ENCODE measurements at places on chromosomes 1 and 21. TPM values are rescaled to one million over a fixed set of nuclear protein-coding genes. Genes with fewer than 3 reads are reported as not detected.
A peak's percentile ranks its signal among the peaks of the same experiment; 100 is the strongest.

DNA sequence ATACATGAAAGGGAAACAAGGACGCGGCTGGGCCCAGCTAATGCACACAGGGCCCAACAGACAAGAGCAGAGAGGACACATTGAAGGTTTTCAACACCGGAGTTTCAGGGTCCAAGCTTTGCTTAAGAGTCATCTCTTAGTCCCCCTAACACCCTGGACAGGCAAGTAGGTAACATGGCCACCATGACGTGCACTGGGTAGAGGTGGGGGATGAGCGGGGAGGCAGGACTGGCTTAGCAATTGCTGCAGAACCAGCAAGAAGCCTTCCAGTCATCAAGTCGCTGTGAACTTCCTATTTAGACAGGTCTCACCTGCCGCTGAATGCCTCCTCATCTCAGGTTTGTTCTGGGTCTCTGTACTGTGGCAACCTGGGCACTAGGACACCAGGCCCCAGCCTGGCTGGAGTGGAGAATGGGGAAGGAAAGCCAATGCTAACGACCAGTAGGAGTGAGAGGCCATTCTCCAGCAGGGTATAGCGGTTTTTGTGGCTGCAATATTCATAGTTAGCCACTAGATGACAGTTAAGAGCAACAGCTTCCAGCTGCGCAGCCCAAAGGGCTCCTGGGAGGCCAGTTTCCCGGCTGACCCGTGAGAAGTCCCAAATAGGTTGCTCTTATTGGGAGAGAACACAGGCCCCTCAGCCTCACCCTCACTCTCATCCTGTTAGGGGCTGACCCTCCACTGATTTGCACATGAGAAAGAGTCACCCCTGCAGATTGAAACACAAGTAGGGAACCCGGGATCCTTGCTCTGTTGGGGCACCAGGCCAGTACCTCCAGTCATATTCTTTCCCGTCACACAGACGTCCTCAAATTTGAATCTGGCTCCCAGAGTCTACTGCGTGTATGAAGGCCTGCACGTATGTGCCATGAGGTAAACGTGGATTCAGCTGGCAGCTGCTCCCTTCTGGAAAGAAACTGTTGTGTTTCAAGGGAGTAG, 6.0 kb upstream of the PIGC start:
- peak; percentile 66 for ATAC-seq

DNA sequence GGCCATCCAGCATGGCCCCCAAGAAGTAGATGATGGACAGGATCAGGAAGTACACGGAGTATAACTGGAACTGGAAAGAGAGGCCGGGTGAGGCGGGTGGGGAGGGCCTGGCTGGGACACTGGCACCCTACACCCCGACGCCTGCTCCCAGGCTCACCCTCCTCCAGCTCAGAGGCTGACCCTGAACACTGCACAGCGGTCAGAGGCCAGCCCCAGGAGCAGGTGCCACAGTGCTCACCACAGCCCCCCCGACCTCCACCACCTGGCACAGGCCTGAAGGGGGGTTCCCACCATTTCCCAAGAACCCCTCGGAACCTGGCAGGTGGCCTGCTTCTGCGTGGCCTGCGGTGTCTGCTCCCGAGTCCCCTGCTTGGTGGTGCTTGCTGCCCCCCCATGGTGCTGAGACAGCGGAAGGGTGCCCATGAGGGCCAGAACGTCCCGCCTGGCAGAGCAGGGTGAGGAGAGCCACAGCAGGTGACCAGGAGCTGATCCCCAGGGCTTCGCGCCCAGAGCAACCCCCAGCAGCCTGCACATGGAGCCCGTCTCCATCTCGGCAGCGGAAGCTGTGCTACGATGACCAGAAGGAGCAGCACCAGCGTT, 26.1 kb downstream of the SLC19A1 start:
- ATAC-seq, result no peak

DNA sequence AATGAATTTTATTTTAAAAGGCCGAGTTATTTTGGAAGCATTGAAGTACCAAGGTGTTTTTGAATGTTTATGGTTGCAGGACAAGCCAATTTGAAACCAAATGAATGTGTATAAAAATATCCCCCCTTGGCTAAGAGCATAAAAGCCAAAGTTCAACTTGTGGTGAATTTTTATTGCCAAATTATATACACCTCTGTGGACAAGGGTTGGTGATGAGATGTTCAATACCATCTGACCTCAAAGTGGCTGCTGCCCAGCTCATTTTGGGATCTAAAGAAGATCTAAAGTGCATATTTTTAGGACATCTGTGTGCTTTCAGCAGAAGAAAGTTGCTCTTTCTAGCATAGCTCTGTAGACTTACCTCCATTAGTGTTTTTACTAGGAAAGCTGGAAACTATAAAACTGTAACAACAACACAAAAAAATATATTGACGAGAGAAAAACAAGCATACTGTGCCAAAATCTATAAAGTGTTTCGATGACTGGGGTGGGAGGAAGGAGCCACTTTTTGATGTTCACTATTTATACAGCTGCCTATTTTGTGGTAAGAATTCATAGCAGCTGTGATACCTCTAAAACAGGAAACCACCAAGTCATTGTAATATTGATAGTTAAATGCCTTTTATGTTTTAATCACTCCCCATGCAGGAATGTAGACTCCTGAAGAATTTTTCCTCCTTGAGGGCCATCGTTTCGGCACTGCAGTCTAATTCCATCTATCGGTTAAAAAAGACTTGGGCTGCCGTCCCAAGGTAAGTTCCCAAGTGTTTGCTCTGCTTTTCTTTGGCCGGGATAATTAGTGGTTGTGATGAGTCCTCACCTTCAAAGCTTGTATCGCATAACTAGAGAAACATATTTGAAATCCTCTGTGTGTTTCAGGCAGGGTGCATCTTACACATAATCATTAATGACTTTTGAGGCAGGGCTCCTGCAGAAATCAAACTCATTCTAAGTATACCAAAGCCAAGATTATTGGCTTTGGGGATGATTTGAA, 83.2 kb downstream of the RGL1 start:
- ATAC-seq, result no peak

DNA sequence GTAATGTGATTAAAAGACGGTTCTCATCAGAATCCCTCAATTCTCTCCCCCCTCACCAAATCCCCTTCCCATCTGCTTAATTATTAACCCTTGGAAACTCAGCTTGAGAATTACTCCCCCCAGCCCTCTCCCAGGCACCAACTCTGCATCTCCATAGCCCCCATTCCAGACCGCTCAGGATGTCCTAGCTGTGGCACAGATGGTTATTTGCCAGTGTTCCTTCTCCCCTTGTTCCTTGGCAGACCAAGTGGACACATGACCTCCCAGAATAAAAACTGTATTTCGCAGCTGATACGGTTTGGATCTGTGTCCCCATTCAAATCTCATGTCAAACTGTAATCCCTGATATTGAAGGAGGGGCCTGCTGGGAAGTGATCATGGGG, 14.6 kb downstream of the HENMT1 start:
- ATAC-seq, result no peak

- no peak for ATAC-seq
Observed at GRCh38 chr1:24318615-24319311, 394 bp upstream of the GRHL3 start.

- ATAC-seq, result peak; percentile 4
Observed at GRCh38 chr1:9852410-9853248, 28.9 kb upstream of the CLSTN1 start.

GRCh38 chr1:208043691-208044181, 132.8 kb upstream of the CD34 start:
- ATAC-seq, result no peak

GRCh38 chr1:205954819-205955404, 11.7 kb upstream of the SLC26A9 start:
- ATAC-seq, result no peak

DNA sequence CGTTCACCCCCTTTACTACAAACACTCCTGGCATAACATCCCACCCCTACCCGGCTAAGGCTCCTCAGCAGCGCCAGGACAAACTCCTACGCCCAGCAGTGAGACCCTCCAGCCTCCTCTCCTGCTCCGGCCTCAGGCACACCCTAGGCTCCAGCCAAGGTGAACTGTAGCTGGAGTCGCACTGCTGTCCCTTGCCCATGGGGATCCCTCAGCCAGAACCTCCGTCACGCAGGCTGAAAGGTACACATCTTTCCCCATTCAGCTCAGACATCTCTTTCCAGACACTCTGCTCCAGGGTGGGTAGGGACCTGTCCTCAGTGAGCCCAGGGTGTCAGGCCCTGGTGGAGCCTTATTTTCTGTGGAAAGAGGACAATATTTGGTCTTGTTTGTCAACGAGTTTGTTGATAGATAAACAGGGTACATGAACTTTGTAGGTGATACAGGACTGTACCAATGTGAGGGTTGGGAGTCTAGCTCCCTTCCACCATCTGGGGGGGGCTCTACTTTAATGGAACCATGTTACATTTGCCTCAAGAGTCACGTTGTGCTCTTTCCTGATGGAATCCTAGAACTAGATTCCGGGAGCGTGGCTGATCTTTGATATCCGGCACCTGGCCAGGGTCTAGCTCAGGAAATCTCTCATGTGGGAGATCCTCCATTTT, 56.5 kb upstream of the SSBP3 start:
- ATAC-seq, result no peak

DNA sequence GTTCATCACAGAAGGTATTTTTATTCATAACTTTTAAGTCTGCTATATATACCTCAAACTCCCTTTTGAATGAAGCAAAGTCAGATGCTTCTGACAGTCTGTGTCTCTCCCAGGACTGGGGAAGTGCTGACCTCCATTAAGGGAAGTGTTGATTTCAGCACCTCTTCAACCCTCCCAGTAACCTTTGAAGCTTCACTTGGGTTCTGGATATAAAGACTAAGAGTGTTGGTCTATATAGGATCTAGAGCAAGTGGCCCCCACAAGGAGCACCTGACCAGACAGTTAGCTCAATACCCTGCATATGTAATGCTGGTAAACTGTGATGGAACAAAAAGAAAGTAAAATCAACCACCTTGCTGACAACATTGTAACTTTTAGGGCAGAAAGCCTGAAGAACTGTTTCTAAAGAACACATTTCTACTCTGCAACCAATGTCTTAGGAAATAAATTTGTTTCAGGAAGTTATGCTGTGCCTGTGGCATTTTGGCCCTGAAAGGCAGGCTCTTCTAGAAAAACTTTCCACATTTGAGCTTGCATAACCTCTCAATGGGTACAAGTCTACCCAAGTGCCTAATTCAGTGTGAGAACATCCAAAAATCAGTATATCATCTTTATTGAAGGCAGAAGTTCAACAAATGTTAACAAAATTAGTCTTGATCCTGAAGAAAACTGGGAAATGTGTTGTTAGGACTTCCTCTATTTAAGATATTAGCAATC, 865 bp upstream of the PTPN22 start:
- ATAC-seq, result no peak

GRCh38 chr1:244969355-244970235, 105.3 kb upstream of the HNRNPU start:
- ATAC-seq, result peak; percentile 34

DNA sequence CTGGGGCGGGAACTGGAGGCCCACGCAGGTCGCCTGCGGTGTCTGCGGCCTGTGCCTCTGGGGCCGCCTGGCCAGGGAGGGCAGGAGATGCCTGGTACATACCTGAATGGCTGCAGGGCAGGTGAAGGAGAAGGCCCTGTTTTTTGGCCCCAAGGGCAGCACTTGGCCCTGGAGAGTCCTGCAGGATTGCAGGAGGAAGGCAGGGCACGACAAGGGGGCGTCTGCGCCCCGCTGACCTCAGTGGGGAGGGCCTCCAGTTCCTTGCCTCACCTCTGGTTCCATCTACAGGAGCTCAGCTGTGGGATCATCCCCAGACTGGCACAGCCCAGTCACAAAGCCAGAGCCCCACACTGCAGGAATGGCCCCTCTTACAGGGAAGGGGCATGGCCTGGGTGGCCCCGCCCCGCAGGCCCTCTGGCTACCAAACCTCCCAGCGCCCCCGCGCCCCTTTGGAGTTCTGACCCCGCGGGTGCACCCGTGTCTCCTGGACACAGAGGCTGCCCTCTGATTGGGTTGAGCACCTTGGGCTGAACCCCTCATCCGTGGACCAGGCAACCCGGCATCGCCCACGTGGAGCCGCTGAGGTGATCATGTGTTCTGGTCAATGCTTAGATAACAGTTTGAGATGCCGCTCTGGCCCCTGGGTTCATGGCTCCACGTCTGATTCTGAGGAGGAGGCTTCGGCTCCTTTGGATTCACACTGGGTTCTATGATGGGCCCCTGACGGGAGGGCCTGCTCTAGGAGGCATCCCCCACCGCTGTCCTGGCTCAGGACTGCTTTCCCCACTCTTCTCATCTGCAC, 1.3 kb upstream of the PEX10 start:
- no peak for ATAC-seq

GRCh38 chr1:59285691-59286090, 11.2 kb upstream of the FGGY start:
- ATAC-seq, result no peak

GRCh38 chr1:39892601-39893595, 8.8 kb downstream of the MYCL start:
- ATAC-seq, result peak; percentile 72

DNA sequence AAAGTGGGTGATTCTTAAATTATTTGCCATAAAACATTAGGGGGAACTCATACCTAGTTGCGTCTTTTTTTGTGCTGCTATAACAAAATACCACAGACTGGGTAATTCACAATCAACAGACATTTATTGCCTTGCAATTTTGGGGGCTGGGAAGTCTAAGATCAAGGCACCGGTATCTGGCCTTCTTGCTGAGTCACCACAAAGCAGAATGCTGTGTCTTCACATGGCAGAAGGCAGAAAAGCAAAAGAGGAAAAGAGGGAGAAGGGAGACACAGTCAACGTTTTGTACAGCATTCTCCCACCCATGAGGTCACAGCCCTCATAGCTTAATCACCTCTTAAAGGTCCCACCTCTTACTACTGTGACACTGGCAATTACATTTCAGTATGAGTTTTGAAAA, 291.0 kb downstream of the CHRM3 start:
- no peak for ATAC-seq

RGS4 gene
- 0.16 TPM for total RNA-seq

FOXD2 gene
- total RNA-seq, result 0.08 TPM

RAB7B gene
- total RNA-seq, result 18.9 TPM

BCL2L15 gene
- total RNA-seq, result 8.4 TPM

GJA4 gene
- 2.0 TPM for total RNA-seq
